ENCODE measurements at places on chromosomes 5 and 9.

DNA sequence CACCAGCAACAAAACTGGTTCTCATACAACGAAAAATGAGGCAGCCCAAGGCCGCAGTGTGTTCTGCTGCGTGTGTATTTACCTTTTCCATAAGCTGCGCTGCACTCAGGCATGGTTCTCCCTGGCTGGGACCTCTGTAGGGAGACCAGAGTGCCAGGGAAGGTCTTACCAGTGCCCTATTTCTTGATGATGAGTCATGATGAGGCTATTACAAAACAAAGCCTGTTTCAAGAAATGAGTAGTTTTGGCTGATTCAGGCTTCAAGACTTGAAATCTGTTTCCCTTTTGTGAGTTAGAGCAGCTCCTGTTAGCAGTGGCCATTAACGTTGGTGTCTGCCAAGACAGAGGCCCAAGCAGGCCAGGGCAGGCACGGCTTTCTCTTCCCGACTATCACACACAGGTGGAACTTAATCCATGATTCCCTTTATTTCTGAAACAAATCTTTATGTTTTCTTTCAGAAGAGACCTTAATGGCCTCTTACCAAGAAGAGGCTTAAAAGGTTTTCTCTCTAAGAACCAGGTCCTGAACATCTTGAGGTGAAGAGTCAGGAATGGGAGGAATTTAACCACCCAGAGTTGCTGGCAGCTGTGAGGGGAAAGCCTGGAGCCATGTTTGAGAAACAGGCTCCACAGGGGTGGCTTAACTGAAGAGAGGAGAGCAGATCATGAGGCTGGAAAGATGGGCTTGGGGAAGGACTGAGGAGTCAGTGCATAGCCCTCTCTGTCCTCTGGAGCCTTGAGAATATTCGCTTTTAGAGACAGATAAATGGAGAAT, 41.4 kb upstream of the TIFAB start:
- no peak for DNase-seq

GRCh38 chr9:109295221-109296130, 25.4 kb downstream of the EPB41L4B start:
- DNase-seq = no peak

DNA sequence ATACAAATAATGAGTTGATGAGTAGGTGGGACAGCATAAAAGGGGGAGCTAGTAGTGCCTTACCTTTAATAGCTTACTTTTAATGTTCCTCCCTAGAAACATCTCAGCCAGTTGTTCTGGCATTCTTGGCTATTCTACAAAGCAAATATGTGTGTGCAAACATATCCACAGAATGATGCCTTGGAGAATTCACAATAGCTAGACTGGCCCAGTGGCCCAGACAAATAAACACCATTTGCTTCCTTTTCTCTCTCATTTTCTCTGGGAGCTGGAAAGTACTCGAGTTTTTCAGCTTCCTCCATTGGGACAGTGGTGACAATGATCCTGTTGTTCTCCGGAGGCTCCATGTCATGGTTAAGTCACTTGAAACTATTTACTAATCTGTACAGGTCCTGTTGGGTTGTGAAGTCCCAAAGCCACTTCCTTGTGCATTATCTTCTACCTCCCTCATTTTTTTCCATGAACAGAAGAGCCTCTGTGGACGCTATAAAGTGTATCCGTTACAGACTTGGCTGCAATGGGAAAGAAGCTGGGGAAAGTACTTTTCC, 122.9 kb downstream of the DMAC1 start:
- DNase-seq = no peak

- no peak for DNase-seq
Observed at GRCh38 chr9:136225748-136226679, 19.6 kb downstream of the QSOX2 start.

- no peak for DNase-seq
Observed at GRCh38 chr5:36300191-36300926, 1.3 kb downstream of the RANBP3L start.

GRCh38 chr5:177607452-177608192, 7.7 kb downstream of the B4GALT7 start:
- peak; percentile 71 for DNase-seq

GRCh38 chr5:181163487-181164075, 16.2 kb downstream of the OR2V2 start:
- no peak for DNase-seq

GRCh38 chr5:89015409-89015808, 132.4 kb upstream of the MEF2C start:
- no peak for DNase-seq

GRCh38 chr5:95317687-95318086, 32.8 kb upstream of the MCTP1 start:
- no peak for DNase-seq

DNA sequence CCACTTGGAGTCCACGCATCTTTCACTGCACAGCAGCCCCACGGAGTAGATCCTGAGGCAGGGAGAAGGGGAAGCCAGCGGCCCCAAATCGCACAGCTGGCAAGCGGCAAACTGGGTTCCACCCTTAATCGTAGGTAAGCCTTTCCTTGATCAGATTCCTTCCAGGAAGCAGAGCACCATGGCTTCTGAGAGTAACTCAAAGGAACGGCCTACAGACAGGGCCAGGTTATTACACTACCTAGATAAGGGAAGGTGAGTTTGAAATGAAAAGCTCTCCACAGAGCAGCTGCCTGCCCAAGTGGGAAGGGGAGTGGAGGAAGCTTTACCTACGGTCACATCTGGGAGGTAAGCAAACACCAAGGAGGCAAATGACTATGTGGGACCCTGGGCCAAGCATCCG, 7.9 kb downstream of the DAP start:
- DNase-seq = no peak
